ENCODE measurements at places on chromosomes 13 and 19.

GRCh38 chr13:21675095-21675991 is 4.5 kb downstream of the FGF9 start:
- DNase-seq = peak; percentile 45

- no peak for DNase-seq
Measured at GRCh38 chr13:26498656-26499601, 58.6 kb upstream of the WASF3 start.

- DNase-seq = no peak
Measured at GRCh38 chr13:79070343-79070974, 335.6 kb downstream of the RBM26 start.

DNA sequence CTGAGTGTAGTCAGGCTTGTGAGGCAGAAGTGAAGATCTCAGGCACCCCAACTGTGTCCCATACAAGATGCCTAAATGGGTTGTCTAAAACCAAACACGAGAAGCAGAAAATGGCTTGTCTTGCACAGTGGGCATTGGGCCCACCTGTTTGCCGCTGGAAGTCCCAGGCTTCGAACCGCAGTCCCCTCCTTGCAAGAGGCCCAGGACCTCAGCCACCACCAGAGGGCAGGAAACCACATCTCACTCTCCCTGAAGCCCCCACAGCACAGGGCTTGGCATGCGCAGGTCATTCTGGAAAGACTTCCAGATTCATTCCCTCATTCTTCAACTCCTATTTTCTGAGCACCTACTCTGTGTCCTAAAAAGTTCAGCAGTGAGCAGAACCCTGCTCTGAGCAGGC is 973.7 kb downstream of the UQCRFS1 start:
- no peak for DNase-seq

GRCh38 chr19:12788682-12789097 is 2.6 kb upstream of the JUNB start:
- DNase-seq = peak; percentile 71

DNA sequence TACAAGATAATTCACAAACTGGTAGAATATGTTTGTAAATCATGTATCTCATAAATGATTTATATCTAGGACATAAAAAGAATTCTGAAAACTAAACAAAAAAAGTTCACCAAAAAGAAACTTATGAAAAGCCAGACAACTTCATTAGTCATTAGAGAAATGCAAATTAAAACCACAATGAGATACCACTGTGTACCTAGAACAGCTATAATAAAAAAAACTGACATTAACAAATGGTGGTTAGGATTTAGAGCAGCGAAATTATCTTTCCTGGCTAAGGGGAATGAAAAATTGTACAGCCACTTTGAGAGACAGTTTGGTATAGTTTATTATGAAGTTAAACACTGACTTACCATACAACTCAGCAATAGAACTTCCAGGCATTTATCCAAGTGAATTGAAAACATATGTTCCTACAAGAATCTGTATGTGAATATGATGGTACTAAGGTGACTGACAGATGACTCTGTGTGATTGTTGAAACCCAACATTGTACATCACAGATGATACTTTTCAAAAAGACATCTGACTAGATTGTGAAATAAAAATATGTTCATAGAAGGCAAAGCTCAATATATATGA is 41.8 kb downstream of the UGGT2 start:
- DNase-seq = no peak

Data from AG08396 (cell line).